ENCODE measurements at places on chromosomes 7 and 10.

- DNase-seq, result no peak
Observed at GRCh38 chr7:77232467-77232866, 32.8 kb upstream of the FGL2 start.

- DNase-seq, result no peak
Observed at GRCh38 chr10:71255808-71256660, 43.7 kb downstream of the UNC5B start.

DNA sequence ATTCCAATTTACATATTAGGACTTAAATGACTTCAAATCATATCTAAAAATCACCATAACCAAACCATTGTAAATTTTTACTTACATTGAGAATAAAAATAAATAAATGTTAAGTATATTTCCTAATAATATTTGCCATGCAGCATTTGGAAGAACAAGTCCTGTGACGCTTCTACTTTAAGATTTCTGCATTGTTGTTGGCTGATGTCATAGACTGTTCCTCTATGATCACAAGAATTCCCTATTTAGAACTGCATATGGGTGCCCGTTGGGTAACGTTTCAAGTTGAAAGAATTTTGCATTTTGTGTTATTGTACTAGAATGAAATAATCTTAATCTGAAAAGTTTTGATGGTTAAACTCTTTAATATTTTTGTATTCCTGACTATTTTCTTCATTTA, 5.1 kb upstream of the ITGB1 start:
- no peak for DNase-seq

DNA sequence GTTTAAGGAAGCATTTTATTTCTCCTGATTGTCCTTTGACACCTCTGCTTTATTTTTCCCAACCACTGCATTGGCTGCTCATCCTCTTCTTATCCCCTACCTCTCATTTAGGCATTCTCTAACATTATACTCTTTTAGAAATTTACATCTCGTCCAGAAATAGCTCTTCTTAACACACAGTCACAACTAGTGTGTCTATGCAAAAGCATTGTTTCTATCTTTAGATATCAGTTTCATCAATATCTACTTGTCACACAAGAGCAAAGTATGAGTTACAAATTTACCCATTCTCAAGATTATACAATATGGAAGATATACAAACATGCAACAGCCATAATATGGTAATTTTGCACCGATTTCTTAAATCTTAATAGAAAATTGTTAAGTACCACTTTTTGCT, 35.7 kb upstream of the MDFIC start:
- DNase-seq, result no peak

DNA sequence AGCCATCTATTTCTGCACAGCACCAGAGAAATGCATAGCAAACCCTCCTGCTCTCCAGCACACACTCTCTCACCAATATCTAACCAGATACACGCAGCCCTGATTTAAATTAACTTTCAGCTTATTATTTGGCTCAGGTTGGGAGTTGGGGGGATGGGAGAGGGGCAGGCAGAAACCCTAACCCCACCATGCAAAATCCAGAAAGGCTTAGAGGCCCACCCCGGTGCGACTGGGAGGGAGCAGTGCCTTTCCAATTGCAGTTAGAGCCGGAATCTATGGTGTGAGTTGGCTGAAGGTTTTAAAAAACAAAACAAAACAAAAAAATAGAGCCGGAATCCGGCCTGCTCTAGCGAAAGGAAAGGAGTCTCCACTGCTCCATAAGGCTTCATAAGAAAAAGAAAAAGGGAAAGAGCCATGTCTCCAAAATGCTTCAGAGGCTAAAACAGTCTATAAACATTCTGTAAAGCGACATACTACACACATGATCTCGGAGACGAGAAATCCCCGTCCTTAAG, 2.9 kb downstream of the IGF2BP3 start:
- peak; percentile 36 for DNase-seq

DNA sequence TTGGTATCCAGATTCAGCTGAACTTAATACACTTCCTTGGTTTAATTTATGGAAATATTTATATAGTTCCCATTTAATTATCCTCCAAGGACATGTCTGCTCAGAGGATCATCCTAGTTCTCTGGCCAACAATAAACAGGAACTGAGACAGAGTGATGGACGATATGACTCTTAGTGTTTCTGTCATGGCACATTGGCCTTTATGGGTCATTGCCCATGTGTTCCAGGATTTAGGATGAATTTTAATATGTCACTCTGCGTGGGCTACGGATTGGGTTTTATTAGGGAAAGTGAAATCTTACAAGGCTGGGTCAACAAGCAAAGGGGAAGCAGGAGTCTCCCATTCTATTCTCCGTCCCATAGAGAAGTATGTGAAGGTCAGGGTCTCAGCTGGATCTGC, 18.8 kb upstream of the TNPO3 start:
- DNase-seq, result no peak

GRCh38 chr10:49844775-49845595, 82.9 kb upstream of the OGDHL start:
- no peak for DNase-seq

GRCh38 chr10:131831561-131831960, 69.2 kb upstream of the PPP2R2D start:
- no peak for DNase-seq

GRCh38 chr7:46320956-46321355, 399.9 kb upstream of the IGFBP3 start:
- no peak for DNase-seq

GRCh38 chr10:132451506-132452215, 54.7 kb downstream of the PWWP2B start:
- DNase-seq, result no peak

DNA sequence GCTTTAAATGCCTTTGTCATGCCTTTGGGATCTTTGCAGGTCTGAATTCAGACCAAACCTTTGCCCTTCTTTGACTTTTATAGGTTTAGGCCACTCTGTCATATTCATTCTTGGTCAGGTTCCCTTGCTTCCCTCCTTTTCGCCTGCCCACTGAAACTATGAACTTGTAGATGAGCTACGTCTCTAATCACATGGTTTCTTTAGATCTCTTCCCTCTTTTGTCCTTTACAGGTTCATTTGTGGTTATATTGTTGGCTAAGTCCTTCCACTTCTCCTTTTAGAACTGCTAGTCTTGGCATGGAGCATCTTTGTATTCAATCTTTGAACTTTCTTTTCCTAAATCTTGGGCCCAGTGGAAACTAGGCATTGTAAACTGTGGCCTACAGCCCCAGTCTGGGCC, 104.0 kb upstream of the ZEB1 start:
- DNase-seq, result no peak

GRCh38 chr10:112208997-112209396, 25.4 kb upstream of the GPAM start:
- DNase-seq, result no peak

DNA sequence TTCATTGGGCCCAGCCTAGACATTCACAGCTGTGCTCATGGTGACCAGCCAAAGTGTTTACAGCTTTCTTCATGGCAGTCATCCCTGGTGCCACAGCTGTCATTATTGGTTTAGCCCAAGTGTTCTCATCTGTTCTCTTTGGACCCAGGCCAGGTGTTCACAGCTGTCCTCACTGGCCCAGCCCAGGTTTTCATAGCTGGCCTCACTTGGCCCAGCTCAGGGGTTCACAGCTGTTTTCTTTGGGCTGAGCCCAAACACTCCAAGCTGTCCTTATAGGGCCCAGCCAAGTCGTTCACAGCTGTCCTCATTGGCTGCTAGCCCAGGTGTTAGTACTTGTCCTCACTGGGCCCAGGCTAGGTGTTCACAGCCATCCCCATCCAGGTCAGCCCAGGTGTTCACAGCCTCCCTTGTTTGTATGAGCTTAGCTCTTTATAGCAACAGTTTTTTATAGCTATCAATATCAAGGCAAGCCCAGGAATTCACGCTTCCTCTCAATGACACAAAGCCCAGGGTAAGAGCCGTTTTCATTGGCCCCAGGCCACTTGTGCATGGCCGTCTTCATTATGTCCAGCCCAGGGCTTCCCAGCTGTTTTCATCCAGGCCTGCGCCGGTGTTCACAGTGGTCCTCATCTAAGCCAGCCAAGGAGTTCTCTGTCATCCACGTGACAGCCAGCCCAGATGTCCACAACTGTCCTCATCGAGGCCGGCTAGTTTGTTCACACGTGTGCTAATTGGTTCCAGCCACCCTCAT, 11.6 kb downstream of the FRG2B start:
- DNase-seq, result peak; percentile 66

GRCh38 chr10:51773681-51774080, 74.3 kb upstream of the CSTF2T start:
- DNase-seq, result no peak

- DNase-seq, result no peak
Observed at GRCh38 chr10:47257396-47258120, 42.4 kb upstream of the GDF10 start.

GRCh38 chr10:44856696-44857095, 54.4 kb upstream of the TMEM72 start:
- DNase-seq, result no peak

GRCh38 chr7:108535744-108536143, 9.8 kb upstream of the PNPLA8 start:
- DNase-seq, result no peak

GRCh38 chr7:81165070-81165469, 246.2 kb upstream of the SEMA3C start:
- DNase-seq, result no peak

DNA sequence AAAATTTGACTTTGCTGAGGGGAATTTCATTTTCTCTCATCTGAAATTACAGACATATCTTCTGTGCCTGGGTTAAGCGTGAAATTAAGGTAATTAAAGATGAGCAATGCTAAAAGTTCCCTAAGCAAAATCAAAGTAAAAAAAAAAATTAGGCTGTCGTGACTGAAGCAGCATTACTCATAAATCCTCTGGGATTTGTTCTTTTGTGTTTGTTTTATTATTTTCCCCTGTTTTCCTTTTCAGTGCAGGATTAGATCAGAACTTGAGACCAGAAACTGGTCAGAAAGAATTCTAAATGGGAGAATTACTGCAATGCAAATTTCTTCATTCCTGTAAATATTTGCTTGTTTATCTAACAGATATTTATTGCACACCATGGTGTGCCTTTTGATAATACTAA, 141.4 kb upstream of the BET1 start:
- no peak for DNase-seq

DNA sequence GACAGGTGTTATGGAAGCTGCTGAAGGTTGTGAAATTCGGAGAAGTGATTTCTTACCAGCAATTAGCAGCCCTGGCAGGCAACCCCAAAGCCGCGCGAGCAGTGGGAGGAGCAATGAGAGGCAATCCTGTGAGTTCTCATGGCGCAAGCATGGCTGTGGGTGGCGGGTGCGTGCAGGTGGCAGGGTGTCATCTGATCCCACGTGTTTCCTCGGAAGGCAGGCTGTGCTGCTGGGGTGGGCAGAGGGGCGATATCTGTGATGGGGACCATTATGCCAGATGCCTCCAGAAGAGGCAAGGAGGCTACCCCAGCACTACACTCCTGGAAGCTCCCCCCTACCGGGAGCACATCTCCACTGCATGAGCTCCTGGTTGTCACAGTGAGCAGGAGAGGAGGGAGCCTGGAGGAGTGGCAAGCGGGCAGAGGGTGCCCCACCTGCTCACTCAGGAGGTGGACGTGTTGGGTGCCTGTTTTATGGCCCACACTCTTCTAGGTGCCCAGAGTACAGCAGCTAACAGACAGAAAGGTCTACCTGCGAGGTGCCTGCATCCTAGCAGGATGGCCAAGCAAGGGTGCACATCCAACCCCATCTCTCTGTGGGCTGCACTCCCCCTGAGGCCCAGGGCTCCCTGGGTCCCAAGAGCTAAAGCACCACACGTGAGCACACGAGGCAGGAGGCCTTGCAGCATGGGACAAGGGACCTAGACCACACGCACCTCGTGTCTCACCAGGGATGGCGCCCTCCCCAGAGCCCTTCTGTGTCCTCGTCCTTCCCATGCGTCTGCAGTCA, 204.7 kb downstream of the EBF3 start:
- DNase-seq, result no peak

GRCh38 chr10:25101461-25102146, 73.2 kb upstream of the GPR158 start:
- DNase-seq, result no peak

DNA sequence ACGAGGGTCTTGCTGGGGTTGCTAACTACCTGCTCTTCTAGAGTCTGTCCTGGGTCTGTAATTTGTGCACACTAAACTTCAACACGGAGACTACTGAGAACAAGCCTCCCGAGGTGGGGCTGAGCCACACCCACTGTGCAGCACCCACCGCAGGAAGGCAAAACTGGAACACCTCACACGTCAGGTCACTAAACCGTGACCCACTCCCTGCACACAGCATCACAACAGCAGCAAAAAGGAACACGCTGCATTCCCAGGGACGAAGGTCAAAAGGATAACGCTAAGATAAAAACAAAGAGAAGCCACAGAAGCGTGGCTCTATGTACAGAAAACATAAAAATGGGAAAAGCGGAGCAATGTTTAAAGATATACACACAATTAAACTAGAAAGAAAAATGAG, 170.1 kb downstream of the MAD1L1 start:
- DNase-seq, result no peak

DNA sequence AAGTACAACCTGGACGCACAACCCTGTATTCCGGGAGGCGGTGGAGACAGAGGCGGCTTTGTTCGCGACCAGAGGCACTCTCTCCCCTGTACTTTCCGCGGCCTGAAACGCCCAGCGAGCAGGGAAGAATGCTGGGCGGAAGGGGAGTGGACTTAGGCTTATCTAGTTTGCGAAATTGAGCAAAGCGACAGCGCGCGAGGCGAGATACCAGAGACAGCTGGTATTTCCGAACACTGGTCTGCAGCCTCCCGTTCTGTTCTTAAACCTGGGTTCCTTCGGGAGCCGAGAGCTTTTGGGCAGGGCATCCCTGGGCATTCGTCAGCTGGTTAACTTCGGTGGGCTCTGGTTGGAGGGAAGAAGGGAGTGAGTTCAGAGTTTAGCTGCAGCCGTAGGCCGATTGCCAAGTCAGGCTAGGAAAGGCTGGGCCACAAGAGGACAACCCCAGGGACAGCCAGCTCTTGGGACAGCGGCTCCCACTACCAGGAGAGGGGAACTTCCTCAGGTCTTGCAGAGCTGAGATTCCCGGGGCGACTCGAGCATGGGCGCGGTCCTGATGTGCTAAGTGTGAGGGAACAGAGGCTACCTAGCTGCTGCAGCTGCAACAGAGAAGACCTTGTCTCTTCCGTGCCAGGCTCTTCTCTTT, 3.9 kb downstream of the HMX3 start:
- no peak for DNase-seq

- DNase-seq, result no peak
Observed at GRCh38 chr10:86221442-86222335, 144.9 kb downstream of the GRID1 start.

GRCh38 chr7:106824458-106824857, 40.6 kb upstream of the PIK3CG start:
- DNase-seq, result no peak

DNA sequence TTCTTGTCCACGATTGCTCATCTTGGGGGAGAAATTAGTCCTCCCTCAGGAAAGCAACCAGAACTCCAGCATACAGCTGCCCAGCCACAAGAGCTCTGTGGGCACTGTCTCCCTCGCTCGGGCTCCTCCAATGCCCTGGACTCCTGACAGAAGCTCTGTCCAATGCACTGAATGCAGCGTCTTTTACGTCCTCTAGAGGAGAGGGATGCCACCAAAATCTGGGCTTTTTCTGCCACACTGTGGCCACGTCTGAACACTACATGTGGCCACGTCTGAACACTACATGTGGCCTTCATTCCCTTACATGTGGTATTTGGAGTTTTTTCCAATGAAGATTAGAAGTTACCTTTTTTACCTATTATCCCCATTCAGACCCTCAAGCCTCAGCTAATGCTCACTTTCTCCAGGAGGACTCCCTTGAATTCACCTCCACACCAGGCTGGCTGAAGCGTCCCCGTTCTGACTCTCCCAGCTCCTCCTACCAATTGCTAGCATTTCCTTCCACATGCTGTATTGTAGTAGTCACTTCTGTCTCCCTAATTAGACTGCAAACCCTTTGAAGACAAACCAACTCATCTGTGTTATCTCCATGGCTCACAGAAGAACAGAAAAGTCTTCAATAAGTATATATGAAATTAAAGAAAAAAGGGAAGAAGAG, 134.3 kb upstream of the PDE1C start:
- peak; percentile 70 for DNase-seq

All from RPMI8226 (cell line).